ENCODE measurements at places on chromosomes 5 and 9.

DNA sequence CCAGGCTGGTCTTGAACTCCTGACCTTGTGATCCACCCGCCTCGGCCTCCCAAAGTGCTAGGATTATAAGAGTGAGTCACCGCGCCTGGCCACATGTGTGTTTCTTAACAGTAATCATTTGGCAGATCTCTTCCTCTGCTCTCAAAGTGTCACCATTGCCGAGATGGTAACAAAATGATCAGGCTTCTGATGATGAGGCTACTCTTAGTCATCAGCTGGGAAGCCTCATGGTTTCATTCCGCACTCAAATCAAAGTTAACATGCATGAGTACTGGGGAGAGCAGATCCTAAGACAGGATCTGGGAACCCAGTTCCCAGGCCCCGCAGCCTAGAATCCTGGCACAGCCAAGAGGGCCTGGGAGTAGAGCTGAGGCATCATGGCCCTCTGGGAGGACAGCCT is 27.4 kb downstream of the BARHL1 start:
- peak; percentile 40 for DNase-seq

GRCh38 chr5:23740029-23740428 is 232.6 kb downstream of the PRDM9 start:
- no peak for DNase-seq

GRCh38 chr5:56440871-56441740 is 208.0 kb upstream of the ANKRD55 start:
- no peak for DNase-seq

DNA sequence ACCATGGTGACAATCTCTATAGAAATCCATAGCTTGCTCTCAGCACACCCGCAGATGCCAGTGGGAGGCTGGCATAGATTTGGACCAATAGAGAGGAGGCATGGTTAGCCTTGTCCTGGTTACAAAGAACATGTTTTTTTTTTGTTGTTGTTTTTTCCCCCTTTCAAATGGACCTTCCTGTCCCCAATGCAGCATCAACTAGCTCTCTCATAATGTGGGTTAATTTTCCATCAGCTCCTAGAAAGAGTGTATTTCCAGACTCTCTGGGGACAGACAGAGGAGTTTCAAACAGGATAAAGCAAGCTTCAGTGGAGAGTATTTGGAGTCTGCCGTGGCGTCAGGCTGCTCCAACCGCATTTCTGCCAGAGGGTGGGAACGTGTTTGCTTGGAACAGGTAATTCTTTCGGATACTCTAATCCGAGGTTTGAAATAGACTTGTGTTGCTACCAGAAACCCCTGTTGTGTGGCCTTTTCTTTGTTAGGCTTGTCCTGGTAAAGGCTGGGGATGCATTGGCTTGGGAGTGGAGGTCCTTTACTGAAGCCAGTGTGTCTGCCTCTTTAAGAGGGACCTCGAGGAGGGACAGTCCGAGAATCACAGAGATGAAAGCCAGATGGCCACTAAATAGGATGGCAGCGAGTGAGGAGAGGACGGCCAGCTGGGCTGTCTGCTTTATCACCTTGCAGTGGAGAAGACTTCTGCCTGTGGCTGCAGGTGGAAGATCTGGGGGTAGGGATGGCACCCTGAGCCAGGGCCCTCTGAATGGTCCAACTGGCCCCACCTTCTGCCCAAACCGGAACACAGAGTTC is 130.5 kb upstream of the CPEB4 start:
- no peak for DNase-seq

DNA sequence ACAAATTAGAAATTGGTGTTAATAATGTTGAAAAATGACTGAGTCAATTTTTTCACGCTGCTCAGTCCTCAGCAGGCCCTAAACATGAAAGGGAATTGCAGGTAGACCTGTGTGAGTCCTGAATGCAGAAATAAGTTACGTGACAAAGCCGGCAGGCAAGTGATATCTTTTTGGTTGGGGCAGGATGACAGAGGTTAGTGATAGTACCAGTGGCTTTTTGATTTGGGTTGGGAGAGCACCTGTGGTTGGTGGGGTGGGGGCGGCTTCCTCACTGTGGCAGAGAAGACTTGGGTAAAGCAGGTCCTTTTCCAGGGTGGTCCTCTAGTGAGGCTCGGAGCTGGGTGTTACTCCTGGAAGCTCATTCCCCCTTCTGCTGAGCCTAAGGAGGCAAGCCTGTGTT is 164.7 kb downstream of the TMEM167A start:
- DNase-seq: no peak

GRCh38 chr5:129438322-129438721 is 21.8 kb upstream of the ADAMTS19 start:
- no peak for DNase-seq

Data from activated CD4-positive, alpha-beta T cell treated with anti-CD3 and anti-CD28 coated beads for 48 hours (primary cell).